ENCODE measurements at places on chromosomes 2 and 18.
A peak's percentile ranks its signal among the peaks of the same experiment; 100 is the strongest.

DNA sequence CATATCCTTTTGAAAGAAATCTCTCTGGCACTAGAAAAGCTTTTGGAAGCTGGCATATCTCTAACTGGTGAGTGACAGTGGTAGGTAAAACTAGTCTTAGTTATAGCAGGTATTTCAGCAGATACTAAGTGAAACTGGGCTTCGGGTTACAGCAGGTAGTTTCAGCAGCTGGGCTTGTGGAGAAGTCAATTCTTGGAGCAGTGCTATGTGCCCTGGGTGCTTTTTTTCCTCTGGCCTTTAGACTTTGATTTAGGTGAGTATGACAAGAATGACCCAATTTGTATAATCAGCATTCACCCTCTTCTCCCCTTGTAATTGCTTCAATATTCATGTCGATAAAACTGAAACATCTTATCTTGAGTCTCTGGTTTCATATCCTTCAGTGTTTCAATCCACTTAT, 123.1 kb downstream of the KYNU start:
- DNase-seq = no peak

DNA sequence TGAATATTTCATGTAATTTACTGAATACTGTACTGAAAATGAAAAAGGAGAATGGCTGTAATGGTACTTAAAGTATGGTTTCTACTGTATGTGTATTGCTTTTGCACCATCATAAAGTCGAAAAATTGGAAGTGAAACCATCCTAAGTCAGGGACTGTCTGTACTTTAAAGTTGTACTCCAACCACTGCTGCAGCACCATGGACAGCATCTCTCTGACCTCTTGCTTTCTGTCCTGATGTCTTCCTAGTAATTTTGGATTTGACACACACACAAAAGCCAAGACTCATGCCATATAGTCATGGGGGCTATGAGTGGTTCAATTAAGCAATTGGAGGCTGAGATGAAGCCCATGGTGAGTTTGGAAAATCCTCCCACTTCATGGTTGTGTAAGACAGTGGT, 256.3 kb upstream of the PKDCC start:
- DNase-seq = peak; percentile 63

DNA sequence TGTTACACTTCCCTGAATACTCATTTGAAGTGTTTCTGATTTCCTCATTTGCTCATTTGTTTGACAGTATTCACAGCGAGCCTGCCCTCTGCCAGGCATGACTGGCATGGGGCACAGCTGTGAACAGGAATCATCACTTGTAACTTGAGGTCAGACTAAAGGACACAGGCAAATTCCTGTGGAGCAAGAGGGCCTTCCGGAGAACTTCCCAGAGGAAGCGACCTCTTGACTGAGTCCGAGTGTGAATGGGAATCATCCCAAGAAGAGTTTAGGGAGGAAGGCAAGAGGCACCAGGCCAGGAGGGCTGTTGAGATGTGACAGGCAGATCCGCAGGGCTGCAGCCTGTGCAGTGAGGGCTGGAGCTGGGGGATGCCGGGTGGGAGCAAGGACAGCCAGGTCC, 45.4 kb downstream of the LIMS1 start:
- DNase-seq = peak; percentile 33

GRCh38 chr2:65918760-65919187, 486.4 kb upstream of the SPRED2 start:
- DNase-seq = no peak

DNA sequence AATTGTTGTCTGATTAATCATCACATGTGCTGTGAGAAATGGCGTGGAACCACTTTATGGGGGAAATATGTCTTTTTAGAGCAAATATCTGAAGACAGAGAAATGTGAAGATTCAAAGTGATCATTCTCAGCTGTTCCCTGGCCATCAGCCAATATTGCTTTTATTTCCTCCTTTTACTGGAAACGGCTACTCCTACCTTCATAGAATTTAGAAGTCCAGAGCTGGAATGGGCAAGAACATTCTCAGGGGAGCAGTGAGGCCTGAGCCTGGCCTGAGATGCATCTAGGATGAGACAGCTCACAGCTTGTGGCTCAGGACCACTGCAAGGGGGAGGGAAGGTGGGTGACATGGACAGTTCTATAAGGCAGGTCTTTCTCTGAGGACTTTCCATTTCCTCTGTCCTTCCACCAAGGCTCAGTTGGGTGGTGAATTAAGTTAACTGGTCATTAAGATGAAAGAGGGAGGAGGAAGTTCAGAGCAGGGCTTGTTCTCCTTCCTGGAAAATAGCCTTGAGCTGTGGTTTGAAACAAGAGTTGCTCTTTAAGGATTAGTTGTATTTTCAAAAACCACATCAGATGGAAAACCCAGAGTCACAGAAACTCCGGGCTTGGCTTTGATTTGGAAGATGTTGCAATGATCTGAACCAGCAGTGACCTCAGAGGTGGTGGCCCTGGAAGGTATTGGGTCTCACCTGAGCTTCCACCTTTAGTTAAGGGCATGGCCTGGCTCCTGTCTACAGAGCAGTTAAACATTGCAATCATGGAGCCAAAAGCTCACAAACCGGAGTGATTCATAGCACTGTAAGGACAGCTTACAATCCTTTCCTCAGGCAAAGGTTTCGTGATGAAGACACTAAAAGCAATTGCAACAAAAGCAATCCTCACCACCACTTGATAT, 144.3 kb downstream of the VAPA start:
- DNase-seq = peak; percentile 78

- no peak for DNase-seq
These were observed 443.5 kb downstream of the XIRP2 start for GRCh38 chr2:167331636-167332232.

- no peak for DNase-seq
These were observed 3.0 kb downstream of the PROC start for GRCh38 chr2:127421116-127421800.

- peak; percentile 73 for DNase-seq
These were observed 175.1 kb downstream of the GALNT1 start for GRCh38 chr18:35756506-35757117.

GRCh38 chr2:195482010-195482409, 175.0 kb upstream of the SLC39A10 start:
- peak; percentile 11 for DNase-seq

- peak; percentile 70 for DNase-seq
These were observed 56.1 kb downstream of the SF3B1 start for GRCh38 chr2:197378494-197379307.

DNA sequence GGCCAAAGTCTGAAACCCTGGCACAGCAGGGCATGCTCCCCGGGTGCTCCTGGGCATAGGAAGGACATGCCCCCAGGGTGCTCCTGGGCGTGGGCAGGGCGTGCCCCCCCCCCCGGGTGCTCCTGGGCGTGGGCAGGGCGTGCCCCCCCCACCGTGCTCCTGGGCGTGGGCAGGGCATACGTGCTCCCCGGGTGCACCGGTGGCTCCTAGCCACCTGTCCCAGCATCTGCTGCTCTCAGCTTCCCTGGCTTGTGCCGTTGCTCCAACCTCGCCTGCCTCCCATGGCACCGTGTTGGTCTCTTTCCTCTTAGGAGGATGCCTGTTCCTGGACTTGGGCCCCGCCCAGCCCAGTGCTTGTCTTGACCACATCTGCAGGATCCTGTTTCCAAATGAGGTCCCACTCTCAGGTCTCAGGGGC, 95.6 kb upstream of the CTDP1 start:
- no peak for DNase-seq

DNA sequence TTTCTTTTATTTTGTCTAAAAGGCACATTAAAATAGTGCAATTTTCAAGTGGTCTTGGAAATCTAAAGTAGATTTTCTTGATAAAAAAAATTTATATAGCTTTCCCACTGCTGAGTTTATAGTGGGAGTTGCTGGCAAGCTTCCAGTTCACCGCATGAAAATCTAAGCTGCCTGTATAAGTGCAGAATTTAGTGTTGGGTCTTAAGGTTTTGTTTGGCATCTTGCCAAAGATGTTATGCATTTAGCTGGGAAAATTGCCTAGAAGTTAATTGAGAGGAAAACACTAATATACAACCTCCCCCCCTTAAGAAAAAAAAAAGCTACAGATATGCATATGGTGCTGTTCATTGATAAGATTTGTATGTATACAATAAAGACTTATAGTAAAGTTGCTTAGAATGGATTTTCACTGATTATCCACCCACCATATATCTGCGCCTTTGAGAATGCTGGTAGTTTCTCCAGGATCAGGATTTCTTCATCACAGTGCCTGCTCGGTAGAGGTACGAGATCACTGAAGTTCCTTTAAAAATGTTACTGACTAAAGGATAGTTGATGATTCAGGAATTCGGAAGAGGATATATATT, 803.2 kb upstream of the POU3F3 start:
- no peak for DNase-seq

GRCh38 chr2:57878171-57878865, 168.3 kb upstream of the VRK2 start:
- no peak for DNase-seq

DNA sequence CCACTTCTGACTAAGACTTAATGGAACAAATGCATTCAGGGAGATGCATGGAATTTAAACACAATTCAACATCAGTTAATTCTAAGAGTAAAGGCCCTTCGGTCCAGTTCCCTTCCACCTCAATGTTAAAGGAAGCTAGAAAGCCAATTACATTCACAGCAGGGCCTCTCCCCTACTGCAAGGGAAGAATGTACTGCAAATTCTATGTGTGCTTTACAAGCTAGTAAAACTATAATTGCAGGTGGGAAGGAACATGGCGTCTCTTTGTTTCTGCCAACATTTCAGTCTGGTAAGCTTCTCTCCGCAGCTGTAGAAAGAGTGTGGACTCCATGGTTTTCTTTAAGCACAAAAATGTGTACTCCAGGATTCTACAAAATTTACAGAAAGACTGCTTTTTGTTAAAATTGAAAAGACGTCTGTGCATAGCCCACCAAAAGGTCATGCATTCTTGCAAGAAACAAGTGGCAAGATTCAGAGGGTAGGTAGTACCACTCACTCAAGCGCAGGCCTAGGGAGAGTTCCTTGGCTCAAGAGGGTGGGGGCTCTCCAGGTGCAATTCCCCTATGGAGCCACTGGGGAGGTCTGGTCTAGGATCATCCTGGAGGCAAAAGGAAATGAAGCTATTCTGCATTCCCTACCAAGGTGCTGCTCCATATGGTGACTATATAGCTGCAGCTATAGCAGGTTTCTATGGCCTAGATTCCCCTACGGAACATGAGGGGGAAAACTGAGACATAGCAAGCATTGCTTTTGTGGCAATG, 127.0 kb upstream of the FZD5 start:
- DNase-seq = no peak

- DNase-seq = no peak
These were observed 214.9 kb upstream of the CHST9 start for GRCh38 chr18:27400001-27400400.

- DNase-seq = no peak
These were observed 8.0 kb upstream of the CYP27C1 start for GRCh38 chr2:127228102-127228501.

DNA sequence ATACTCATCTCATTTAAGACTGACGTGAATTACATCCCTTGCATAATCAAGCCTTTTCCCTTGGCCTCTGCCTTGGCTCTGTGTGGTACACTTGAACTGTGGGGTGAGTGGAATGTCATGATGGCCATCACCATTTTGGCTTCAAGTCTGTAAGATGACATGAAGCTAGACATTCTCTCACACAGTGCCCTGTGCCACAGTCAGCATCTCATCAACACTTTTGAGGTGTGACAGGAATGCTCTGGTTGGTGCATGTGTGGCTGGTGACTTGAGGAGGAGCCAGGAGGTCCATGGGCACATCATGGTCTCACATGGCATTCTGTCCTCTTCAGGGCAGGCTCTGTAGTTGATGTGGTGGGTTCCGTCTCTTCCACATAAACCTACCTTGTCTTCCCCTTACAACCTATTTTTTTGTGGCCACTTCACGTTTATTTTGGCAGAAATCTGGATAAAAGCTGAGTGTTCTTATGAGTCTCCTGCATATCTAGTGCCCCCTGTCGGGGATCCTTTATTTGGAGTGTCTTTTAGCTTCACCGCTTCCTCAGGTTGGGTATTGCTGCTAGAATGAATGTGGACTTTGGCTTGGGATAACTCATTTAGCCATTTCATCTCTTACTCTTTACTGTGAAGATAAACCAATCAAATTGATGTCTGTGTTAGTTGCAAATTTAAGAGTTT, 28.1 kb downstream of the MAP4K4 start:
- DNase-seq = no peak

DNA sequence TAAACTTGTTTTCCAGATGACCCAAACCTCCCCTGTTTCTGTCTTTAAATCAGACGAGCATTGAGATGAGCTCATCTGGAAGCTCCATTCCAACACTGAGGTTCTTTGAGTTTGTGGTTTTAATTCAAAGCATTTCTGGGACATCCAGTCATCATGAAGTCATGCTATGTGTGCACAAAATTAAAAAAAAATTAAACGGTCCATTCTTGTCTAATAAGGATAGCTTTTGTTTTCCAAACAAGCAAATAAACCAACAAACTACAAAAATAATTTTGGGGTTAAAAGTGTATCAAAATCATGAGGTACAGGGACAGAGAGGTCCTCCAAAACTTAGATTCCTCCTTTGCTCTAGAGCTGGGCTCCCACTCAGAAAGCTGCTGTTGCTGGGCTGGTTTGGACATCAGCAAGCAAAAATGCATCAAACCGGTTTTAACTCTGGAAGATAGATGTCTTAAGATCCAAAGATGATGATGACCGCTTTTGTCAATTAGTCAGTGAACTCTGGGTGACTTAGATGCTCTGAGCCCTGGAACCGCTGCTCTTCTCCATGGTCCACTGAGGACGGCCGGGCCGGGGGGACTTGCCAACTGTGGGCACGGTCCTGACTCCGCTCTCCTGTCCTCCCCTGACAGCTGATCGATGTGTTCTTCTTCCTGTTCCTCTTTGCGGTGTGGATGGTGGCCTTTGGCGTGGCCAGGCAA, 65.4 kb downstream of the TRPM8 start:
- DNase-seq = peak; percentile 91

- DNase-seq = peak; percentile 80
These were observed 106.7 kb upstream of the NABP1 start for GRCh38 chr2:191571163-191571769.

DNA sequence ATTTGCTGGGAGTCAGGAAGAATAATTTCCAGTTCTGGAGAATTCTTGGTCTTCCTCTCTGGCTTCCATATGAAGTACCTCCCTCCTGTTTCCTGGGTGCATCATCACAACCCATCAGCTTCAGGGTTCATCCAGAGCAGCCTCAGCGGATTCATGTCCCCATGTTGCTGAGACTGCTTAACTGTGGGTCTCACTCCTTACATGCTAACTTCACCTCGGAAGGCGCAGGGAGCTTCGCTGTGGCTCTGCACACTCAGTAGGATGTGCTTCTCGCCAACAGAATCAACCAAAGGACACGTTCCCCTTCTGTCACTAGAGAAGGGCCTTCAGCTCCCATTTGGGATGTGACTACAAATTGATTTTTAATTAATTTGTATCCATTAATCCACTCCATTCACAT, 24.2 kb downstream of the FBLN7 start:
- no peak for DNase-seq

- DNase-seq = no peak
These were observed 1296.0 kb upstream of the ZEB2 start for GRCh38 chr2:145815933-145816332.

DNA sequence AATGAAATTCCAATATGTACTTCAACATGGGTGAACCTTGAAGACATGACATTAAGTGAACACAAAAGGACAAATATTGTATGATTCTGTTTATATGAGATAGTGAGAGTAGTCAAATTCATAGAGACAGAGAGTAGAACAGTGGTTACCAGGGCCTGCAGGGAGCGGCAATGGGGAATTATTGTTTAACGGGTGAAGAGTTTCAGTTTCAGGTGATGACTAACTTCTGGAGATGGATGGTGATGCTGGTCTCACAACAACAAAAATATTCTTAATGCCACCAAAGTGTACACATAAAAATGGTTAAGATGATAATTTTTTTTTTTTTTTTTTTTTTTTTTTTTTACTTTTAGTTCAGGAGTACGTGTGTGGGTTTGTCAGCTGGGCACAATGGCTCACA, 109.4 kb upstream of the TMEM200C start:
- DNase-seq = no peak
